NCI-H524 treated with DMSO at 0.1 percent for 48 hours (cell line): ENCODE measurements at places on chromosomes 7 and 10.

- DNase-seq: no peak
These were observed 14.2 kb downstream of the GTF2IRD1 start for GRCh38 chr7:74467876-74468275.

GRCh38 chr10:129553928-129554327 is 86.9 kb downstream of the MGMT start:
- DNase-seq: no peak

- DNase-seq: no peak
These were observed 1.3 kb upstream of the SCRN1 start for GRCh38 chr7:29990931-29991330.

- no peak for DNase-seq
These were observed 23.6 kb downstream of the TSPAN15 start for GRCh38 chr10:69474742-69475432.

- no peak for DNase-seq
These were observed 26.9 kb upstream of the TRIM56 start for GRCh38 chr7:101058355-101058754.

DNA sequence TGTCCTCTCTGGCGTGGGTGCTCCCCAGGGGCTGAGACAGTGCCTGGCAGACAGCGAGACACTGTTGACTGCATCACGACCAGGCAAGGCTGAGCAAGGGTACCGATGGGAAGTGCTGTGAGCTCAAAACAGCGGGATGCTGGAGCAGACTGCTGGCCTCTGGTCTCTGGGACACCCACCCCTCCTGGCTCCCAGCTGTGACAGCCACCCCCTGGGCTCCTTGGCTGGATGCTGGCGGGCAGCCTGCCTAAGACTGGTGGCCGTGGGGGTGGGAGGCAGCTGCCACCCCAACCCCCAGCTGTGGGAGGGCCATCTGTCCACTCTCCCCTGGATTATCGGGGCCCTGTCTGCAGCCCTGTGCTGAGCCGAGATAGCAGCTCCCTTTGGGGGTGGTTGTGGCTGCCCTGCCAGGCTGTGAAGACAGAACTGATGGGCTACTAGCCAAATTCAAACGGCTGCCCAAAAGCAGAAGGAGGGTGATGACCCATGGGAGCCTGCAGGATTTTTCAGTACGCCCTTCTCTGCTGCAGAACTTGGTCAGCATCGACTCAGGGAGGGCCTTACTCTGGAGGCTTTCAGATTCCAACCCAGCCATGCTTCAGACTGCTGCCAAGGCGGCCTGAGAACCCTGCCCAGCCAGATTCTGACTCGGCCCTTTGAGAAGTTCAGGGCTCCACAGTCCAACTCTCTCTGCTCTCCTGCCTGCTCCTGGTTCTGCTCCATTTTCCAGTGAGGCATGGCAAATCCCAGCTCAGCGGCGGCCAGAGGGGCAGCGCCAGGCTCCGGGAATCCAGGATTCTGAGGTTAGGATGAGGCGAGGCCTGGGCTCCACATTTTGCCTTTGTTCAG is 125.3 kb downstream of the NEURL1 start:
- DNase-seq: no peak

GRCh38 chr10:21260506-21261149 is 264.9 kb downstream of the SKIDA1 start:
- DNase-seq: no peak

DNA sequence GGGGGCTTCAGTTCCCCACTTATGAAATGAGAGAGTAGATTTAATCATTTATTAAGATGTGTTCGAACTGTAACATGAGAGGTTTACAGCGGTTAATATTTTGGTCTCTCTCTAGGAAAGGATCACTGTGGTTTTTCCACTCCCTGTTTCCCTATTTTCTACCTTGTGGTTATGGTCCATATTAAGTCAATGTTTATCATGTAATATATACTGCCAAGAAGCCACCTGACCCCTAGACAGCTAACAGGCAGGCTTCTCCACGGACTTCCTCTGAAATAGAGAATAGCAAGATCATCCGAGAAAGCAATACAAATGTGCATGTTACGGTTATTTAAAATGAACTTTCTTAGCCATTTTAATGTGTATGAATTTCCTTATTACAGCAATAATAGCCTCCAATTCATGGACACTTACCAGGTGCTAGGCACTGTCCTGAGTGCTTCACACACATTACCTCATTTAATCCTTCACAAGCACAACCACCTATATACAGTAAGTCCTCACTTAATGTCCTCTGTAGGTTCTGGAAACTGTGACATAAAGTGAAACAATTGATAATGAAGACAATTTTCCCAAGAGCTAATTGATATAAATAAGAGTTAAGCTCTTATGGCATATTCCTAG is 835 bp upstream of the COL28A1 start:
- no peak for DNase-seq

DNA sequence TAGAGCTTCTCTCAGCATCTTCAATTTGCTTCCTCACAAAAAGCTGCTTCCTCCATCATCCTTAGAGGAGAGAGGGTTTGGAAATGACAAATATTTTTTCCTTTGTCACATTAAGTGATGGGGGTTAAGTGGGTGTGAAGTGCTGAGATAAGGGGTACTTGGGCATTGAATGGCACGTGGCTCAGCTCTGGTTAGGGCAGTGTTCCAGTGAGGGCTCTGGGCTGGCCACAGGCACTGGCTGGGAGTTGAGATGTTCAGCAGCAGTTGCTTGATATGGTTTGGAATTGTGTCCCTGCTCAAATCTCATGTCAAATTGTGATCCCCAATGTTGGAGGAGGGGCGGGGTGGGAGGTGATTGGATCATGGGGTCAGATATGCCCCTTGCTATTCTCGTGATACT is 33.7 kb upstream of the CHCHD3 start:
- no peak for DNase-seq

GRCh38 chr7:78473571-78474301 is 675.2 kb downstream of the PHTF2 start:
- DNase-seq: peak; percentile 63

DNA sequence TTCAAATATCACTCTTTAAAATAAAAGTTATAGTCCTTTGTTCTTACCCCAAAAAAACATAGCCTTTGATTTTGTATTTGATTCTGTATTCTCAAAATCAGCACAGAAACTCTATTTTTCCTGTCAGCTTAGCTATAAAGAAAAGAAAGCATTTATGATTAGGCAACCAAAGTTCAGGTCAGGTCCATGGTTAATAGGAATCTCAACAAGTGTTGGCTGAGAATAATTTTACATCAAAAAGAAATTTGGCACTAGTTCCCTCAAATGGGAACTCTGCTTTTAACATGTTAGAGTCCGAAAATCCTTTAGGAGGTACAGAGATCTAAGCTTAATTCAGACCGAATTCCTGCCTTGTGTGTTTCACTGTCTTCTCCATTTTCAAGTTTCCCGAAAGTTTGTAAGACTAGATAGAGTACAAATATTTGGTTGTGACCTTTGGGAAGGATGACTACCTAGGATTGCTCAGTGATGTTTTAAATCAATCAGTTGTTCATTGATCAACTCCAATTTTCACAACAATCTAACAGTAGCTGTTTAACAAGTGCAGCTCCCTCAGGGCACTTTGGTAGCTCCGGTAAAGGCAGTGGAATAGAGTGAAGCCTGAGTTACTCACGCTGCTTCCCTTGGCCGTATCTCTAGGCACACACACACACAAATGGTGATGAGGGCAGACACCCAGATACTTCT is 8.8 kb upstream of the ENO4 start:
- no peak for DNase-seq

- DNase-seq: no peak
These were observed 91.6 kb downstream of the CXCL12 start for GRCh38 chr10:44293306-44293778.

GRCh38 chr10:46299536-46300369 is 13.0 kb downstream of the ANTXRL start:
- DNase-seq: no peak

DNA sequence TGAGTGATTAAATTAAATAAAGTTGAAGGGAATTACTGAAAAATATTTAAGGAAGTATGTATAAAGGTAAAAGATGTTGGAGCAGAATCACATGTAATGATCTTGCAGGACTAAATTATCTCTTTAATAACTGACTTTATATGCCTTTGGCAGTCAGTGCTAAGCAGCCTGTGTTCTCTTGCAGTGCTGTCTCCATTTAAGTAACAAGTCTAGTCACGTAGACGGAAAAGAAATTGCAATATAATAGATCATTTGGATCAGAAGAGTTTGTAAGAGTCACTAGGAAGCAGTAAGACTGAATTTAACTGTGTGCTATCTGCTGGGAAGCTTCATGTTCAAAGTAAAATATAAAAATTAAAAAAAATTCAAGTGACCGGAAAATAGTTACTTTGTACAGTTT is 21.4 kb downstream of the BZW2 start:
- DNase-seq: no peak

GRCh38 chr7:159042103-159042502 is 102.6 kb downstream of the VIPR2 start:
- no peak for DNase-seq

- no peak for DNase-seq
These were observed 26.2 kb downstream of the PON1 start for GRCh38 chr7:95298091-95298490.

DNA sequence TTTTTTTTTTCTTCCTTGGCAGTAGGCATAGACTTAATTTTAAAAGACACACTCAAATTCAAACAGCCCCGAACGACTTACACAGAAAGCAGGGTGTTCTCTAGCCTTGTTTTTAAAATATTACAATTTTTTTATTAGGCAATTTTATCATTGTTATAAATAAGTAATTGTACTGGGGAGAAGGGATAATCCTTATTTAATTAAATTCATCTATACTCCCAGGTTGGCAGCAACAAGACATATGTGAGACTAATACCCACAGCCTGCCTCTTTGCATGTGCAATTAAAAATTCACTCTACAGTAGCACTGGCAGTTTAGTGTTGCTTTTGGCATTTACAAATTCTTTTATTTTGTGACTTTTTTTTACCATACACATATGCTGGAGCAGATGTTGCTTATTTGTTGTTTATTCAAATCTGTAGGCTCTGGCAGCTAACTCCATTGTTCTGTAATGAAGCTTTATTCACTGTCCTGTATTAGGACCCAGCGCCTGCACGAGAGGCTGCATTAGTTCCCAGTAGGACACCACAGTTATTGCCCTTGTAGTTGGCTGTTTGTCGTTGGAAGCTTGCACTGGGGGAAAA is 84.9 kb upstream of the PPP1R17 start:
- no peak for DNase-seq

DNA sequence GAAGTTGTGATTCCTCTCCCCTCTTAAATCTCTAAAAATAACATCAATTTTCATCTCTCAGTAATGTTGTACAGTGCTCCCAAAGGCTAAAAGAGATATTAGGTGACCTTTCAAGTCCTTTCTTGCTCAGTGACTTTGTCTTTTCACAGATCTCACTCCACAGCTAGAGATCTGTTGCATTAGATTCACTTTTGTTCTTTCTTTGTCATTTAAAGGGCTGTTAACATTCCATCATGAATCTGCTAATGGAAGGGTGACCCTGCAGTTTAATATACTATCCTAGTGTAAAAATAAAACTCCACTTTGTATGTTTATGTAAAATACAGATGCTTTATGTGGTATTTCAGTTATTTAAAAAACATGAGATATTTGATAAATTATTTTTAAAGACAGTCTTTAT is 30.5 kb downstream of the GNAI1 start:
- no peak for DNase-seq

- no peak for DNase-seq
These were observed 46.3 kb upstream of the RNF216 start for GRCh38 chr7:5827755-5828154.

GRCh38 chr10:124210263-124210662 is 116.9 kb upstream of the CHST15 start:
- no peak for DNase-seq
